ENCODE measurements at places on chromosomes 11 and 22.

DNA sequence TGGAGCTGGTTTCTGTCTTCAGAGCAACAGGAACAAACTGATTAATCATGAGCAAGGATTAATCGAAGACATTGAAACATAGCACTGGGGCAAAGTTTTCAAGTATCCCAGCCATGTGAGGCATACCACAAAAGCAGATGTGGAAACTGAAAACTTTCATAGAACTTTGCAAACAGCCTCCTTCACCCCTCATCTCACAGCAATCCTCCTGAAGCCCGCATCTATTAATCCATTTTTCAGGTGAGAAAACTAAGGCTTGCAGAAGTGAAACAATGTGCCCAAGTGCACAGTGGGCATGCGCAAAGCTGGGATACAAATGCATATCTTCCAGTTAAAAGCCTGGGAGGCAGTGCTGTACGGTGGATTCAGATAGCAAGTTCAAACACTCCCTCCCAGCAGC is 58.6 kb upstream of the HMGXB4 start:
- DNase-seq: no peak

DNA sequence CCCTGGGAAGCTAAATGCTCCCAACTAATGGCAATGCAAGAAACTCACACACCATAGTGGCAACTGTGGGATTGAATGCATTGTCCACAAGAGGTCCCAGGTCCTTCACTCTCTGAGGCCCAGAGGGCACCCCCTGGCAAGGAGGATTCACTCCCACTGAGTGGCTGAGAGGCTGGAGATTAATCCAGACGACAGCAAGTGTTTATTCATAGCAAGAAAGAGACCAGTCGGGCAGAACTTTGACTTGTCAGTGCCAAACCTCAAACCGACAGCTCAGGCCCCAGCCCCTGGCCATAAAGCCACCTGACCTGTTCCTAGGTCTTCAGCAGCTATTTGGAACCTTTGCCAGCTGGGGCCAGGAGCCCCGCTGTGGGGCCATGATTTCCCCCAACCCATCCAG is 54.5 kb upstream of the MPEG1 start:
- no peak for DNase-seq

DNA sequence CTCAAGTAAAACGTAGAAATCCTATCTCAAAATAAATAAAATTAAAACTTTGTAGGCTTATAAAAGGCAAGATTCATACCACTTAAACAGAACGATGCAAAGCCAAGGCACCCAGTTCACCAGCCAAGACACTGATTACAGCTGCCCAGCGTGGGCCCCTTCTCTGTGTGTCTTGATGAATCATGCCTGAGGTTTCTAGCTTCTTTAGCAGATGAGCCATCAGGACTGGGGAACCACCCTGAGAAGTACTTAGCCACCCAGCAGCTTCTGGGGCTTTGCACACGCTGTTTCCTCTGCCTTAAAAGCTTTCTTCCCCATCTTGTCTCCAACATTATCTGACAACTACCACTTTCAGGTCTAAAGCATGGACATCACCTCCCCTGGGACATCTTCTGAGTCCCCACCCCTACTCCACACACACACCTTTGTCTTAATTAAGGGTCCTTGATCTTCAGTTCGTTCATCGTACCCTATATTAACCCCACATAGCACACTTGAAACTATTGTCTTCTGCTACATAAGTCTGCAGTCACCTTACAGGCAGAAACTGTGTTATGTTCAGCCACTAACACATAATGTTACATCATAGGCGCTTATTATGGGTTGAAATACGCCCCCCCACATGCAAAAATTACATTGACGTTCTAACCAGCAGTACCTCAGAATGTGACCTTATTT is 8.7 kb upstream of the LAYN start:
- DNase-seq: peak; percentile 91

DNA sequence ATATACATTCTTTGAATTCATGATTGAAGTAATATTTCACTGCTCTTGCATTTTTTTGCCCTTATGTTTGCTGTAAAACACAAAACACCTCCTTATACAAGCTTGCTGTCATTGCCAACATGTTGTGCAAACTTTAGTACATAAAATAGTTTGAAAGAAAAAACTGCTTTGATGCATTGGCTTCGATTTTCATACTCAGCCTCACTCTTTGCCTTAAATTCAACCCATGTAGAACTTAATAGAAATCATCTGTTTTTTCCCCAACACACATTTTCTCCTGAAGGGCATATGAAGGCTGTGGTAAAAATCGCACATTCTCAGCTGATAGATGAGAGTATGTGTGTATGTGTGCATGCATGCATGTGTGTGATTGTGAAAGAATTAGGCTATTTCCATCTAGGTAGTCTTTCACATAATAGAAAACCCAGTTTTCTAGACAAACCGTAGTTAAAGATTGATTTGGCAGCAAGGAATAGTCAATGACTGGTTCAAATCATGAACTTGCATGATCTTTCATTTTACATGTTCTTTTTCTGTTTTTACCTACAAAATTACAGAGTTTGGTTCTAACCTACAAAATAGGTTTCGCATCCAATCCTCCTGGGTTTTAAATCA is 72.8 kb upstream of the MTMR2 start:
- no peak for DNase-seq

- DNase-seq: no peak
These were observed 136.5 kb downstream of the TRIM29 start for GRCh38 chr11:120001178-120002090.

DNA sequence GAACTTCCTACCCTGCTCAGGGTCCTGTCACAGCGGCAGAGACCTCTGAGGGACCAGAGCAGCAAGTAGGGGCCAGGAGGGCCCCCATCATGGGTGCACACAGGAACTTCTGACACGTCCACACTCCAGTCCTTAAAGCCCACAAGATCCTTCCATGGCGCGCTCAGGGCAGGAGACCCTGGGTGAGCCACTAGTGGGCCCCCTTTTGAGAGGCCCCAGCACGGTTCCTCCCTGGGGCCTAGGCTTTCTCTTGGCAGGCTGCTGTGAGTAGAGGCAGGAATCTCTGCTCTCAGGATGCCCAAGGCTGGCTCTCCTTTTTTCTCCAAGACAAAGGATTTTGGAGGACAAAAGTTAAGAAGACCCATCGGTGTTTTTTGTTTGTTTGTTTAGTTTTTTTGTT is 22.4 kb downstream of the RPS6KA4 start:
- no peak for DNase-seq

DNA sequence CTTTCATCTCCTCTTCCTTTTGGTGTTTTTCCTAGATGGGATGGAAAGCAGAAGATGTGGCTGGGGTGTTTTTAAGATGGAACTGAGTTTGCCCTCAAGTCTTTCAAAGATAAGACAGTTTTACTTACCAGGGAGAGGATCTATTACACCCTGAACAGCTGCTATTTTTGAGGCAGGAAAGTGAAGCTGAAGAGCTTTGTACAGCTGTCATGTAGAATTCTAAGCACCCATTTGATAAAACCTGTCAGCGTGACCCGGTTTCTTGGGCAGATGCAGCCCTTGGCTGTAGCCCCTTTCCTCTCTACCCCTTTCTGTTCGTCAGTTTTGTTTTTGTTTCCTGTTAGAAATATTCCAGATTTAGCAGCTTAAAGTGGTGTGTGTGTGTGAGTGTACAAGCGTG is 35.2 kb downstream of the FAT3 start:
- DNase-seq: no peak

GRCh38 chr11:2518111-2518982 is 73.5 kb downstream of the KCNQ1 start:
- DNase-seq: no peak

DNA sequence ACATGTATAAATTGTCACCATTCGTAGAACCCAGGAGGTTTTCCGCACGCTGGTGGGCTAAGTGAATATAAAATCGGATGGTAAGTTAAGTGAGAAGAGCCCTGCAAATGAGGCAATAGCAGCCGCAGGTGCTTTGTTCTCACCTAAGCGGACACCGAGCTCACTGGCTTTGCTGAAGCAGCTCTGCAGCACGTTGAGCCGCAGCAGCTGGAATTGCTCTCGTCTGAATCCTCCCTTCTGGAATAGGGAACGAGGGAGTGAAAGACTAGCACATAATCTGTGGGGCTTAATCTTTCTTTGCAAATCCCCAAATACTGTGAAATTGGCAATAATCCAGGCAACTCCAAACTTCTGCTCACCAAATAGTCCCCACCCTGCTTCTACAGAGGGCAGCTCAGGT is 488.1 kb downstream of the NTM start:
- no peak for DNase-seq

- peak; percentile 89 for DNase-seq
These were observed at the start of gene CFAP300 for GRCh38 chr11:102047305-102047924. TSS of gene CFAP300 (plus strand) at chr11:102047437. CDS start at chr11:102047471, 34 bp downstream.

DNA sequence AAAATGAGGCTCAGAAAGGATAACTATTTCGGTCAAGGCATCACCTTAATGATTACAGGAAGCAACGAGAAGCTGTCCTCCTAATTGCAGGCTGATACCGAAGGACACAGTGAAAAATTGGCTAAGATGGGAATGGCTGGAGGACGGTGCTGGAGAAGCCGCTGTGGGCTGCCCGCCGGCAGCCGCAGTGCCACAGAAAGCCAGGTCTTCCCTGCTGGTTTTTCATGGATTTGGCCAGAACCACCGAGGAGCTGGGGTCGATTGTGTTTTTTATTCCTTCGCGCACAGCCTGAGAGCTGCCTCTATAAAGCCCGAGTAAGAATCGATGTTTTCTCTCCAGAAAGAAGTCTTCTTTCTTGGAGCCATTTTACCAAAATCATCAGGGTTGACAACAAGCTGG is 1484.2 kb downstream of the BRD1 start:
- no peak for DNase-seq

DNA sequence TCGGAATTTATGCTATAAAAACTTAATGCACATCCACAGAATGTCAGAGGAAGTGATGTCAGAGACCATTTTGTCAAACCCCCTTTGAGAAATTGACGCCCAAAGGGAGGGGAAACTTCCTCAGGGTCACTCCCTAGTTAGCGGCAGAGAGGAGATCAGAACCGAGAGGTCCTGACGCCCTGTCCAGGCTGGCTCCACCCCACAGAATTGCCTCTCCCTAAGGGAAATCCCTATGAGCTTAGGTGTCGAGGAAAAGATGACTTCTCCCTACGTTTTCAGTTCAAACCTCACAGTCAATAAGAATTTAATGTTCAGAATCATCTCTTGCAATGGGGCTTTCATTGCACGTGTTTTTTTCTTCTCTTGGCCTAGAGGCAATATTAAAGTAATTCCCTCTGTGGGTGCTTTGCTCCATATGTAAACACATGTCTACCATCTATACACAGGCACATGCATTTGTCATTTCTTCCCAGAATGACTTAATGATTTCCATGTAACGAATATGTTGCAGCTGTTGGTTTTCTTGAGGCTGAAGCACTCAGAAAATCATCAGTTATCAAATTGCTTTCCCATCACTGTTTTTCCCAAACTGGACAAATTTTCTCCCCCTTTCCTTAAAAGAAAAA is 148.7 kb upstream of the TIMP3 start:
- no peak for DNase-seq

GRCh38 chr11:8239040-8239439 is 24.6 kb downstream of the LMO1 start:
- no peak for DNase-seq

GRCh38 chr22:42807185-42807584 is 49.9 kb downstream of the ARFGAP3 start:
- DNase-seq: no peak

DNA sequence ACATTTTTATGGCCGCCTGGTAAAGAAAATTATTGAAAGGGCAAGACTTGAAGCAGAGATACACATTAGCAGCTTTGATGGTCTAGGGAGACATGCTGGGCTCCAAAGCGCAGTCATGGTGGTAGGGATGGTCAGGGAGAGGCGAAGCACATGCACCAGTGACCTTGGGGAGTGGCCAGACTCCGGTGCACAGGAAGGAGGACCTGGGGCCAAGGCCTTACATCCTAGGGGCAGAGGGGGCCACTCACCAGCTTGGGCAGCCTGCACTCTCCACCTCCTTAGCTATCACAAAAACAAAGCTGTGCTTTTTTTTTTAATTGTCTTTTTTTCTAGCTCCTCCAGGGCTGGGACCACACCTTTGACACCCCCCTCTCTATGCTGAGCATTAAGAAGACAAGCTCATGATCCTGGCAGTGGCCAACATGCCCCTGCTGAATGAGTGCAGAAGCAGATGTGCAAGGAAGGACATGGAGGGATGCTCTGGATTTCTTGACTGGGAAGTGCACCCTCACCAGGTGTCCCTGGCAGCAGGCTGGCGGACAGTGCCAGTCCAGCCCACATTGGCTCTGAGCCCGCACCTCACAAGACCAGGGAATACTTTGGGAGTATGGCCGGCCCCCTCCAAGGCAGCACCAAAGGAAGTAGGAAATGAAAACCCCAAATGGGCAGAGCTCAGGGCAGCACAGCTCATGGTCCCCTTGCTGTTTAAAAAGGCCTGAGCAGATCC is 619.9 kb downstream of the TBC1D22A start:
- no peak for DNase-seq

DNA sequence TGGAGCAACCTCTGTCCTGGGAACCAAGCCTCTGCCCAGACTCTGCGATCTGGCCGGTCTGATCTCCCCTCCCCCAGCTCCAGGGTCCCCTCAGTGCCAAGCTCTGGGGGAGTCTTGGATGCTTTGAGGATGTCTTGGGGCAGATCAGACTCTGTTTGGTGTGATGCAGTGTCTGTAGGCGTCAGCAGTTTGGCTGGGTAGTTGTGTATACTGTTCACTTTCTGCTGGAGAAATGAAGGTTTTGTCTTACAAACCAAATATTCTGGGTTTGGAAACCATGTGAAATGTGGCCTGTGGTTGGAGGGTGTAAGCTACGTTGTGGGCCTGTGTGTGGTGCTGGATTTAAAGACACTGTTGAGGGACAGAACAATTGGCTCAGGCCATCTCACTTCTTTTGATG is 4.6 kb downstream of the INSC start:
- DNase-seq: no peak

DNA sequence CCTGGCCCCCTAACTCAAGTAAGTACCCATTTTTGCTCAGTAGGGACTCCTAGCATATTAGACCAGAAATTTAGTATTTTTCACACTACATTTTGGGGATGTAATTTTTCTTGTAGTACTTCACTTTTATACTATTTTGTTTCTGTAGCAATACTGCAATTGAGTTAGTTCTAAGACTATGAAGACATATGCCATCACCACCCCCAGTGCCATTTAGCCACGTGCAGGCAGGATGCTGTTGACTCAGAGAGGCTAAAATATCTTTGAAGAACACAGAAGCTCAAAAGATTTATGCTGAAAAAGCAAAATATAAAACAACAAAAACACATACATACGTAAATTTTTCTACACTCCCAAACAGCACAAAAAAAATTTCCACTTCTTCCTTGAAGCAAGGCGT is 29.1 kb upstream of the DLAT start:
- no peak for DNase-seq

GRCh38 chr11:92552942-92553341 is 328.3 kb downstream of the FAT3 start:
- no peak for DNase-seq

DNA sequence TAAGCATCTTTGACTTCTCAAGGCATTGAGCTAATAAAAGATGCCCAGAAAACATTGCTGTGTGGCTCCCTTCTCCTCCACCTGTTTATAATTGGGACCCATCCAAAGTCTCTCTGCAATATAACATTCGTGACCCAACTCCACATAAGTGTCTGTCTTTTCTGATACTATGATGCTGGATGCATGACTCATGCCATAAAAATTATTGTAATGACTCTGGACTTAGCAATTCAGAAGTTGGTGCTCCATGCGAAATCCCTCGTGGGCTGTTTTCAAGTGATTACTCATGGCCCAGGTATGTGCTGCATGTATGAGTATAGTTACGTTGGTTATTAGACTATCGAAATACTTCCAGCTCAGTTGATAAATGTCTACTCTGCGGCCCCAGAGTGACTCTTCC is 11.7 kb downstream of the FJX1 start:
- peak; percentile 85 for DNase-seq

- DNase-seq: no peak
These were observed 37.3 kb downstream of the SC5D start for GRCh38 chr11:121329781-121330395.

GRCh38 chr11:134882141-134882540 is 470.1 kb upstream of the B3GAT1 start:
- DNase-seq: no peak
